Ecto neural progenitor cell (in vitro differentiated cells): ENCODE measurements at places on chromosomes 16 and 17.

DNA sequence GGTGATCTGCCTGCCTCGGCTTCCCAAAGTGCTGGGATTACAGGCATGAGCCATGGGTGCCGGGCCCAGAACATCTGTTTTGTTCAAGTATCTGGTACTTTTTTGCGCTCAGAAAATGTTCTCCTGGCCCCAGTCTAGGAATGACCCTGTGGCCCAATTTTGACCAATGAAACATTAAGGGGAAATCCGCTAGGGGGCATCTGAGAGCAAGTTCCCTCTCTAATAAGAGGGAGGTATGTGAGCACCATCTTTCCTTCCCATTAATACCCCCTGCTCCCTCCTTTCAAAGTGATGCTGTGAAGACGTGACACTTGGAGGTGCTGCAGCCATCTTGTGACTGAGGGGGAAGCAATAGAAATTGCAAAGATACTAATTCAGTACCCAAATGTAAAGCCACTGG, 16.5 kb upstream of the CLEC3A start:
- DNase-seq, result no peak

- no peak for DNase-seq
Observed at GRCh38 chr17:61337290-61337689, 62.4 kb upstream of the TBX2 start.

GRCh38 chr17:80924807-80925610, 66.6 kb upstream of the CHMP6 start:
- DNase-seq, result no peak

GRCh38 chr17:59428916-59429485, 97.5 kb downstream of the YPEL2 start:
- DNase-seq, result no peak

- DNase-seq, result no peak
Observed at GRCh38 chr16:55906123-55906522, 30.9 kb upstream of the CES5A start.

GRCh38 chr16:57531253-57531575, 5.2 kb downstream of the CCDC102A start:
- DNase-seq, result no peak

- no peak for DNase-seq
Observed at GRCh38 chr16:50681021-50681885, at the start of gene SNX20. TSS of gene SNX20 (minus strand) at chr16:50681312. CDS start at chr16:50677526, 3,786 bp downstream.

DNA sequence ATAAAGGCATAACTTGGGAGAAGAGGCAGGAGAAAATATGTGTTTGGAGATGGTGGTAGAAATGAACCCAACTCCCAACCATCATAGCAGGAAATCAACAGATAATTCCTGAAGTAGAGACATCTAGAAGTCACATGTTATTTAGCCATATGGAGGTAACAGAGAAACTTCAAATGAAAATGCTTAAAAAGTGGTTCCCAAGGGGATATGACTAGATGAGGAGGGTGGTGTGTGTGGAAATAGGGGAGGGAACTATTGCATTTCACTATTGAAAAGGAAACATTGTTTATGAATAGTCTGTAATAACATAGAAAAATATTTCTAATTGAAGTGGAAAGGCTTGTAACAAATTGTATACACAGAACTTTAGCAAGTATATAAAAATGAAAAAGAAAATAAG, 412.0 kb downstream of the SHISA9 start:
- DNase-seq, result no peak

DNA sequence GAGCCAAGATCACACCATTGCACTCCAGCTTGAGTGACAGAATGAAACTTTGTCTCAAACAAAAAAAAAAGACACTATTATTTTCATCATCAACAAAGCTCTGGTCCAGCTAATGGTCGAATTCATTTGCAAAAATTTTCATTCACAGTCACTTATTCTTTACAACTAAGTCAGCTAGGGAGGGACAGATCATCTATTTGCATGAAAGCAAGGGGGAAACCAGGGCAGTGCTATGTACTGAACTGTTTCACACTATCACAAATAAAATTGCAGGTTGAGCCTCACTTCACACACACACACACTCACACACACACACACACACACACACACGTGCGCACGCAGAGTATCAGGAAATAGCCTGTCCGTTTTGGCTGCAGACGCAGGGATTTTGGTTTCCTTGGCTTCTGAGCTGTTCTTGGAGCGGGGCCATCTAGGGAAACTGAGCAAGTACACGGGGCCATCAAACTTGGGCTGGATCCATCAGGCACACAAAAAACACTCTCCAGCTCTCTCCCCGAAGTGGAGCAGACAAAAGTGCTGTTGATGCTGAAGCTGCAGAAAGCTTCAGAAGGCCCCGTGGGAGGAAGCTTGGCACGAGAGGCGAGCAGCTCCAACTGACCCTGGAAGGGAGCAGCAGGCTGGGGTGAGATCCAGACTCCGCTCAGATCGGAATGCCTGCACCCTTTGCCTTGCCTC, 44.3 kb upstream of the HELZ start:
- no peak for DNase-seq

GRCh38 chr17:4509401-4509800, 10.7 kb downstream of the SPNS2 start:
- no peak for DNase-seq

DNA sequence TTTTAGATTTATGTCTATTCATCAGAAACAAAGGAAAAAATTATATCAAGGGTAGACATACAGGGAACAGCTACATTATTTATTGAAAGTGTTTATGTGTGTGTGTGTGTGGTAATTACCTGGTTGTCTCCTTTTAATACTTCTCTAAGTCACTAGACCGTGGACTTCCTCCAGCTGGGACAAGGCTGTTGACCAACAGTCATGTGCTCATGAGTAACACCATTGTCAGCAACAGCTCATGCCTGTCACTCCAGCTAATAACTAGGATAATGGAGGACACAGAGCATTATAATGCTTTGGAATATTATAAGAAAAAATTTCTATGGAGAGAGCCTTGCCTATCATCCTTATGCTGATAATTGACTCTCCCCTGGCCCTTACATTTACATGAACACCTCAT, 125.3 kb upstream of the SALL1 start:
- no peak for DNase-seq

DNA sequence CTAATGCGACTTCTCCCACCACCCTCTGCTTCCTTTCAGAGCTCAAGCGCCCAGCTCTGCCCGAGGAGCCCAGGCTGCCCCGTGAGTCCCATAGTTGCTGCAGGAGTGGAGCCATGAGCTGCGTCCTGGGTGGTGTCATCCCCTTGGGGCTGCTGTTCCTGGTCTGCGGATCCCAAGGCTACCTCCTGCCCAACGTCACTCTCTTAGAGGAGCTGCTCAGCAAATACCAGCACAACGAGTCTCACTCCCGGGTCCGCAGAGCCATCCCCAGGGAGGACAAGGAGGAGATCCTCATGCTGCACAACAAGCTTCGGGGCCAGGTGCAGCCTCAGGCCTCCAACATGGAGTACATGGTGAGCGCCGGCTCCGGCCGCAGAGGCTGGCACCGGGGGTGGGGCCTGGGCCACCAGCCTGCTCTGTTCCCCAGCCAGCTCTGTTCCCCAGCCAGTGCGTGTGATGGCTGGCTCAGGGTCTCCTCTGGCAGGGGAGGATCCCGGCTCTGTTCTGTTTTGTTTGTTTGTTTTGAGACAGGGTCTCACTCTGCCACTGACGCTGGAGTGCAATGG, 18.7 kb downstream of the CRISPLD2 start:
- DNase-seq, result no peak
